ENCODE measurements at places on chromosomes 12 and 14. TPM values are rescaled to one million over a fixed set of nuclear protein-coding genes. Genes with fewer than 3 reads are reported as not detected.

- H3K4me3 ChIP-seq: no peak overlapping the region
- no peak for DNase-seq
- no peaks in the 10 kb centered on the region for H3K27me3 ChIP-seq
These were observed 36.8 kb upstream of the DCD start for GRCh38 chr12:54684636-54685630.

TGFB3 gene
- total RNA-seq: 2.1 TPM

DNA sequence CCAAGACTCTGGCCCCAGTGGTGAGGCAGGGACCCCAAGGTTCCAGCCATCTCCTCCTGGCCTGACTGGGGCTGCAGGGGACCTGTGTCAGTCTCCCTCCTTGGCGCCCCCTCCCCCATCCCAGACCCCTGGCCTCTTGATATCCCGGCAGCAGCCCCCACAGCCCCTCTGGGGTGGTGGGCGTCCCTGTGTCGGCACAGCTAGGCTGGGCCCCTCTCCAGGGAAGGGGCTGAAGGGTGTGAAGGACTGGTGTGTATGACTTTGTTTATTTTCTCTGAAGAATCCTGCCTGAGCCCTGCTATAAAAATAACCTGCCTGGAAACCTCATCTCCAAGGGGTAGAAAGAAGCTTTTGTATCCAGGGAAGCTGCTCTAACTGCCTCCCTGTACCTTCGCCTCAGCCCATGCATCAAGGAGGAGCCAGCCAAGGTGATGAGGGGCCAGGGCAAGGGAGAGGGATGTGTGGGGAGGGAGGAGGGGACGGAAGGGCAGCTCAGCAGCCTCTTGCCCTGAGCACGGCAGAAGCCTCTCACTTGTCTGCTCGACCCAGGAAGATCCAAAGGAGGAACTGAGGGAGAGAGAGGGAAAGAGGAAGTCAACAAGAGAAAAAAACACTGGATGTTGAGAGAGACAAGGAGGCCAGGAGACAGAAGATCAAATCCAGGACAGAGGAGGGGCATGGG, 25.4 kb upstream of the COL2A1 start:
- H3K36me3 ChIP-seq: no peaks in the 10 kb centered on the region
- no peak overlapping the region for H3K4me3 ChIP-seq
- H3K4me1 ChIP-seq: peaks cover 3% of the 10 kb centered on the region
- no peak overlapping the region for H3K27ac ChIP-seq

DNA sequence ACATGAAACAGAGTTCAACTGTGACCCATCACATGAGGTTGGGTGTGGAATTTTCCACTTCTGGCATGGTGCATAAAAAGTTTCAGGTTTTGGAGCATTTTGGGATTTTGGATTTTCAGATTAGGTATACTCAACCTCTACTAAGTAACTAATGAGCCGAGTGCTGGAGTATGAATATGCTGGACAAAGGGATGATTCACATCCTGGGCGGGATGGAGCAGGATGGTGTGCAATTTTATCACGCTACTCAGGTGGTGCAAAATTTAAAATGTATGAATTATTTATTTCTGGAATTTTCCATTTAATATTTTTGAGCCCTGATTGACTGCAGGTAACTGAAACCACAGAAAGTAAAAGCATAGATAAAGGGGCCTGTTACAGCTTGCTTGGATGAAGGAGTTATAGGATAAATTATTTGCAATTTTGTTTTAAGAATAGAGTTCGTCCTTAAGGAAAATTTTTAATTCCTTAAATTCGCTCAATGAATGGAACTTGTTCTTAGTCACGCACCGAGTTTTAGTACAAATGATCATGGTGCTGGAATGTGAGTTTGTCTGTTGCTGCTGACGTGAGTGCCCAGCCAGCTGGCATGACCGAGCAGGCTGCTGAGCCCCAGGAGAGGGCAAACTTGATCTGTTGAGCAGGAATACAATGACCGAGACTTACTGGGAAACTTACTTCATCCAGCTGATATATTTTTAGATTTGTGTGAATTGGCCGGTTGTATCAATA, 176.3 kb downstream of the ESR2 start:
- H3K27ac ChIP-seq: no peak overlapping the region
- H3K36me3 ChIP-seq: no peaks in the 10 kb centered on the region
- peaks cover 8% of the 10 kb centered on the region for H3K4me1 ChIP-seq
- no peaks in the 10 kb centered on the region for H3K27me3 ChIP-seq

GRCh38 chr14:68780358-68781160, 12.3 kb downstream of the ZFP36L1 start:
- DNase-seq: no peak
- no peaks in the 10 kb centered on the region for H3K36me3 ChIP-seq
- H3K4me1 ChIP-seq: no peaks in the 10 kb centered on the region
- no peak overlapping the region for H3K4me3 ChIP-seq

SPX gene
- 0.29 TPM for total RNA-seq

SOAT2 gene
- not detected for total RNA-seq

- H3K4me3 ChIP-seq: no peak overlapping the region
- H3K4me1 ChIP-seq: no peaks in the 10 kb centered on the region
- H3K36me3 ChIP-seq: peaks cover 21% of the 10 kb centered on the region
- no peaks in the 10 kb centered on the region for H3K27me3 ChIP-seq
- no peak overlapping the region for H3K27ac ChIP-seq
These were observed 55.8 kb downstream of the EXOC5 start for GRCh38 chr14:57212919-57213318.

- H3K27ac ChIP-seq: no peak overlapping the region
- no peaks in the 10 kb centered on the region for H3K27me3 ChIP-seq
- peaks cover 2% of the 10 kb centered on the region for H3K4me1 ChIP-seq
- H3K36me3 ChIP-seq: no peaks in the 10 kb centered on the region
These were observed 131.6 kb upstream of the FRMD6 start for GRCh38 chr14:51520087-51520486.

Measured in H1 (cell line).